ENCODE measurements at places on chromosomes 1 and 21.
A peak's percentile ranks its signal among the peaks of the same experiment; 100 is the strongest.

GRCh38 chr1:6360517-6361070, 33.0 kb downstream of the ACOT7 start:
- no peak for DNase-seq

- no peak for DNase-seq
These were observed 23.2 kb upstream of the SLC2A1 start for GRCh38 chr1:42981871-42982270.

GRCh38 chr21:34846601-34847112, 177.9 kb downstream of the CLIC6 start:
- no peak for DNase-seq

GRCh38 chr1:34418166-34418565, 241.5 kb downstream of the C1orf94 start:
- no peak for DNase-seq

DNA sequence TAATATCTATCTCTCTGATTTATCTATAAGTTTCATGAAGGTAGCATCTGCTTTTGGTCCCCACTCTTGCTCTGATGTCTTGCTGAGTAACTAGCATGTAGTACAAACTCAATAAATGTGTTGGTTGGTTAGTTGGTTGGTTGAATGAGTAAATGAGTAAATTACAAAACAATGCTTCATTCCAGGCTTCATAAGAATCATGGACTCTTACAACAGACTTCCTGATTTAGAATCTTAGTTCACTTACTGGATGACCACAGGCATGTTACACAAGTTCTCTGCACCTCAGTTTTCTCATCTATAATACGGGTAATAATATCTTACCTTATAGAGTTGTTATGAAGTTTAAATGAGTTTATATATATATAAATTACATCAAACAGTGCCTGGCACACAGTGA, 98.6 kb downstream of the ZNF281 start:
- no peak for DNase-seq

- DNase-seq, result no peak
These were observed 21.4 kb upstream of the LSM10 start for GRCh38 chr1:36419140-36419539.

DNA sequence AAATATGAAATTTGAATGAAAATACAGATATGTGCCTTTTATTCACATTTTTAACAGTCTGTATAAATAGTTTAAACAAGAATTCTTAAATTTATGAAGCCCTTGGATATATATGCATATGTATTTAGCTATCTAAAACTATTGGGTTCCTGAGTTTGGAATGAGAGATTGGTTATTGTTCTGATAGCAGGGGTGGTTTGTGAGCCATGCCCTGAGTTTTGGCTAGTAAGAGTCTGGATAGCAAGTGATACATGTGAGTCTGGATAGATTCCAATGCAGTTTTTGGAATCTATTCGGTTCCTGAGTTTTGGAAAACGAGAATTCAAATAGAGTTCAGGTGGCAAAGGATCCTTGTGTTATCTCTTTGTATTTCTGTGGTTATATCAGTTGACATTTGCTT, 2.8 kb downstream of the MAN1A2 start:
- no peak for DNase-seq

- DNase-seq, result no peak
These were observed 49.1 kb downstream of the ARID4B start for GRCh38 chr1:235278915-235279292.

GRCh38 chr1:7127322-7128075, 342.2 kb downstream of the CAMTA1 start:
- no peak for DNase-seq

GRCh38 chr1:17606826-17607440, 67.4 kb downstream of the ARHGEF10L start:
- DNase-seq, result peak; percentile 11

DNA sequence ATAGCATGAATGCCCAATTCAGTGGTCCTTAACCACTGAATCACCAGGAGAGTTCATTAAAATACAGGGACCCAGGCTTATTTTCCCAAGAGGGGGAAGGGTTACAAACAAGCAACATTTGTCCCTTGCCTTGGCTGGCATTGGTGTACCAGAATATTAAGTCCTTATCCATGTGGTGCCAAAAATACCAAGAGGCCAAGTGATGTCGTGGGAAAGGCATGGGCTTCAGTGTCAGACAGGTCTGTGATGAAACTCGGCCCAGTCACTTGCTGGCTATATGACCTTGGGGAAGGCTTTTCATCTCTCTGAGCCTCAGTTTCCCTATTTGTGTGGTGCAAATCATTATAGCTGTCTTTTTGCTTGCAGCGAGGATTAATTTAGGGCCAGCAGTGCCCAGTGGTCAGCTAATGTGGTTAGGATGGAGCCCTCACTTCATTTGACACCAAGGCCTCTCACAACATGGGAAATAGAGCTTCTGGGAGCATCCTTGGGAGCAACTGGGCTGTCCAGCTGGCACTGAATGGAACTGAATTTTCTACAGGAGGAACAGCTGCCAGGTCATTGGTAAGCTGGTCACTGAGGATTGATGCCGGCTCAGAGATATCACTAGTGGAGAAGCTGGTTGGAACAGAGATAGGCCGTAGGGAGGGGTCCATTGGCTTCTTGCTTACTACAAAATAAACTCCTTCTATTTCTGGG, 77.2 kb upstream of the PPP2R5A start:
- DNase-seq, result no peak

DNA sequence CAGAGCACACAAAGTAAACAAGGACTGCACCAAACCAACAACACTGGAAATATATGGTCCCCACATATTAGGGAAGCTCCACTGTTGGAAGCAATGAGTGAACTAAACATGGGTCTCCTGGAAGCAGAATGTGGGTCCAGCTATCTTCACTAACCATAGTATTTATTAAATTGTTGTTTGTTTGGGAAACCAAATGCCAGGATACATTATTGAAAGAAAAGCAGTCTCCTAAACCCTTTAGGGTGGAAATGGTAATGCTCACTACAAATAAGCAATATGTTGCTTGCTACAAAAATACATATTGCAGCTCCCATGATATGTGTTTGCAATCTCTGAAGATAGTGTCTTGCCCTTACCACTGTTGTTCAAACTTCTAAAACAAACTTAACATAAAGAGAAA, 2.2 kb downstream of the NEGR1 start:
- DNase-seq, result no peak

- DNase-seq, result no peak
These were observed 391 bp upstream of the KIAA1614 start for GRCh38 chr1:180912211-180912800.

DNA sequence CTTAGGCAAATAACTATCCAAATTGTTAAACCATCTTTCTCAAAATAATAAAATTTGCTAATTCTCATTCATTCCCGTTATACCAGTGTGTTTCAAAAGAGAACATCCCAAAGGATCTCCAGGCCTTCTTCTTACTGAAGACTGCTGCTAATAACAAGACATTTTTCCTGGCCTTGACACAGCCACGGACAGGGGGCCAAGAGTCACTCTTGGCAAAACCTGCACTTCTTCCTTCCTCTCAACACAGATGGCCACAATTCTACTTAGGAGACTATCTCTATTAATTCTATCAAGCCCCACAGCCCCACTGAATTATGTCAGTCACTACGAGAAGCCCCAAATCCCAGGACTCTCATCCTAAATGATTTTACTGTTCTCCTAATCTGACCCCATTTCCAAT, 86.0 kb downstream of the EVI5 start:
- DNase-seq, result no peak

DNA sequence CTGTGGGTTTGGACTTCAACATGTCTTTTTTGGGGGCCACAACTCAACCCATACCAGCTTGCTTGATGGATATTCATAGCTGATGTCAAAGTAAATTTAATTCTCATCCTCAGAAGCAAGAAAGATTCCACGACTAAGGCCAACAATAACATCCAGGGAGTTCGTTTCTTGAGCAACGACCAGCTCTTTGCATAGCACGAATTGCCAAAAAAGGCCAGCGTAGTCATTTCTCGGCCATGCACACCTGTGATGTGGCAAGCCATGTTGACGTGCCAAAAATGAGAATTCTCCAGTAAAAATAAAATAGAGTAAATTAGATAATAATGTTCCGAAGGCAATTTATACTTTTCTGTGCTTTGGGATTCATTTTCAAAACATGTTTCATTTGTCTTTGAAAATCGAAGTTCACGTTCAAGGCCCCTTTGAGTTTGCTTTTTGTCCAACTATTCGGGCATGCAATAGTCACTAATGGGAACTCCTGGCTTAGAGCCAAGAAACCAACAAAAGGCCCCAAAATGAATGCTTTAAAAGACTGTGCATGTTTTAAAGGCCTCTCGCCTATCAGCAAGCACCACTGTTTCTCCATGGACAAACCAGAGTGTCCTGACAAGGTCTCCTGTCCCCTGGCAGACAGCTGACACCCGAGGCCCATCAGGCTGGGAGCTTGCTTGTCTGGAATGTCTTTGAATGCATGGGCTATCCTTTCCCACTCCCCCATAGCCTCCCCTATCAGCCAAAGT, 14.4 kb upstream of the IGSF5 start:
- DNase-seq, result no peak

GRCh38 chr1:74436078-74436477, 76.3 kb downstream of the LRRC53 start:
- DNase-seq, result no peak

GRCh38 chr1:186512698-186513457, 52.0 kb upstream of the PDC start:
- DNase-seq, result no peak

GRCh38 chr1:1430992-1431844, 4.3 kb upstream of the VWA1 start:
- no peak for DNase-seq

- no peak for DNase-seq
These were observed 149.7 kb upstream of the JUN start for GRCh38 chr1:58933599-58933926.

- DNase-seq, result no peak
These were observed 122.5 kb upstream of the ETS2 start for GRCh38 chr21:38683222-38683621.

DNA sequence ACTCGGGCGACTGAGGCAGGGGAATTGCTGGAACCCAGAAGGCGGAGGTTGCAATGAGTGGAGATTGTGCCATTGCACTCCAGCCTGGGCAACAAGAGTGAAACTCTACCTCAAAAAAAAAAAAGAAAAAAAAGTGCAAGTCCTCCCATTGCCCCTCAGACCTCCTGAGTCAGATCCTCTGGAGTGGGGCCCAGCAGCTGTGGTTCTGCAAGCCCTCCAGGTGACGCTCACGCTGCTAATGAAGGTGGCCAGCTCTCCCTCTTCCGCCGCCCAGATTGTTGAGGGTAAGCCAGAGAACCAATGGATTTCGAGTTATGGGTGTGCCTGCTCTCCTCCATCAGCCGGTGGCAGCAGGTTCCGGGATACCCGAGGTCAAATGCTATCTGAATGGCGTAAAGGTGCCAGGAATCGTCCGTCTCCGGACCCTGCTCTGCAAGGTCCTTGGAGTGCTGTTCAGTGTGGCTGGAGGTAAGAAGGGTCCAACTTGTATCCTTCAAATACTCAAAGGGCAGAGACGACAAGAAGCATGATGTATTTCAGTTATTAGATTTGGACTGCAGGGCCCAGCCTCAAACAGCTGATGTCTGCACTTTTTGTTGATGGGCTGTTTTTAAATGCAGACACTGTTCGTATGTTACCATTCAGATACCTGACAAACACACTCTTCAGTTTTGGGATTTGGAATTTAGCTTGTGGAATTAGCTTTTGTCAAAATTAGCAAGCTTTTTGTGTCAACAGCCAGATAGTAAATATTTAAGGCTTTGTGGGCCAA, 17.6 kb downstream of the CLCN6 start:
- no peak for DNase-seq

- DNase-seq, result no peak
These were observed 2.5 kb downstream of the TMEM63A start for GRCh38 chr1:225879521-225880221.

DNA sequence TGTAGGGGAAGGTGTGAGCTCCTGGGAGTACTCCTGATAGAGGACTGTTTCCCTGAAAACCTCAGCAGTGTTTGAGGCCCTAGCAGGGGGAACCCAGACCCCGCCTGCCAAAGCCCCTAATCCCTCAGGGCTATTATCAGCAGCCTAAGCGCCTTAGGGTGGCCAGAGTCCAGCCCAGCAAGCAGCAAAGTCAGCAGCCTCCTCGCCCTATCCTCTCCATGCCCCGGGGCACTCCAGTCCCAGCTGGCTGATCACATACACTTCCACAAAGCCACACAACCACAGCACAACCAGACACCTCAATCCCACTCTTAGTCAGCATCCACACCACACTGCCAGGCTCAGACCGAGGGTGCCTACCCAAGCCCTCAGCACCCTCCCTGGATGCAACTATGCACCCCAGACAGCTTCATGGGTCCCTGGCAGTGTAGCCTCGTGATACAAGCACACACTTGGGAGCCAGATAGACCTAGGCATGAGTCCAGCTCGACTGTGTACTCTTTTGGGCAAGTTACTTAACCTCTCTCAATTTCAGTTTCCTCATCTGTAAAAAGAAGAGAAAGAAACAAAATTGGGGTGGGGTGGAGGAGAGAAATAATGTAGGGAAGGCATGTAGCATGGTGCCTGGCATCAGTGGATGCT, 7.1 kb downstream of the IGSF9 start:
- DNase-seq, result no peak

DNA sequence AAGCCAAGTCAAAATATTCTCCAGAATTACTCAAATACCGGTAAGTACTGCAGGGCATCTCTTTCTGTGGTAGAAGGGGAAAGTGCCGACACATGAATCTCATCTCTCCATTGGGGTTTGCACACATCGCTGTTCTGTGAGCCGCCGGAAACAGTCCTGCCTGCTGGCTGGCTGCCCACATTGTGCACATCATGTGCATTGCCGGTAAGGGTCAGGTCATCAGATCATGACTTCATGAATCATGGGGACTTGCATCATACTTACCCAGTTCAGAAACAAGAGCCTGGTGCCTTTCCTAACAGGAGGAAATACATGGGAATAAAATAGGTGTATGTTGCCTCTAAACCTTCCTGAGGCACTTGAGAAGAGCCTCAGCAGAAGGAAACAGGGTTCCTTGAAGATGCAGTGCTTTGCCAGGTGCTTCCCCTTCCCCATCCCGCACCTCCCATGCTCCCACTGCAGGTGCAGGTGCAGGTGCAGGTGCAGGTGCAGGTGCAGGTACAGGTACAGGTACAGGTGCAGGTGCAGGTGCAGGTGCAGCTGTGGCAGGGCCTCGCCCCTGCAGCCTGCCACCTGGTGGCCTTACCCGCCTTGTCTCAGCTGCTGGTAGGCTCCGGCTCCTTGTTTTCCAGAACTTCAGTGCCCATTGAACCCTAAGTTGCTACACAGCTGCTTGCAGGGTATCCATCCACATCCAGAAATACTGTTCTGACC, 26.5 kb downstream of the GPR137B start:
- no peak for DNase-seq

GRCh38 chr1:66028035-66028434, 235.3 kb downstream of the PDE4B start:
- DNase-seq, result no peak

DNA sequence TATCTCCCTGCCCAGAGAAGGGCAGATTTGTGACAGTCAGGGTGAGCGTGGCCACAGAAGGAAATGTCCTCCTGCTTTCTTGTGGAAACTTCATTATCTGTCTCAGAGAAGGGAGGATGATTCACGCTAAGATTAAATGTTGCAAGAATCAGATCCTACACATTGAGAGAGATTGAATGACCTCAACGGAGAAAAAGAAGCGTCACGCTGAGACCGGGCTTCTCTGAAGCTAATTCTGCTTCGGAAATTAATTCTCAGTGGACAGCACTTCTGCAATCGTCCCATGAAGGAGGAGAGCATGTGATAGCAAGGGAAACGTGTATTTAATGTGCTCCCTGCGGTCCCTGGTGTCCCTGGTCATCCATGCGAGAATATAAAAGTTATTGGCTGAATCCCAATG, 19.8 kb upstream of the C1orf21 start:
- no peak for DNase-seq

All from activated T-cell treated with anti-CD3 and anti-CD28 coated beads for 24 hours (primary cell).